Right ventricle myocardium inferior (tissue), 1 donor: ENCODE measurements at places on chromosomes 4 and X.
A peak's percentile ranks its signal among the peaks of the same experiment; 100 is the strongest.

DNA sequence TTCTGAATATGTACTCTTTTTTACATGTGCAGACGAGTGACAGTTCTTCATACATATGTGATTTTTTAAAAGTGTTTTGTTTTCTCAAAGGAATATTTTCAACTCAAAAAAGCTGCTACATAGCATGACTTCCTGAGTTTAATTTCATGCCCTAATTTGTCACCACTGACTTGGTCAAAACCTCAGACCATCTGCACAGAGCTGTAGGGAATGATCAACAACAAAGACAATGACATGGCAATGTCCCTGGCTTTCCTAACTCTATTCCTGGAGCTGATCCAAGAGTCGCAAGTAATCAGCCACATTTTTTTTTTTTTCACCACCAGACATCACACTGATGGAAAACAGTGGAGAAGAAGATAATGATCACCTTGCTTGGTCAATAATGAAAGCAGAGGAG, 97.7 kb downstream of the TMA16 start:
- no peak for DNase-seq

- peak; percentile 75 for DNase-seq
Measured at GRCh38 chr4:183014361-183015084, 84.5 kb upstream of the WWC2 start.

DNA sequence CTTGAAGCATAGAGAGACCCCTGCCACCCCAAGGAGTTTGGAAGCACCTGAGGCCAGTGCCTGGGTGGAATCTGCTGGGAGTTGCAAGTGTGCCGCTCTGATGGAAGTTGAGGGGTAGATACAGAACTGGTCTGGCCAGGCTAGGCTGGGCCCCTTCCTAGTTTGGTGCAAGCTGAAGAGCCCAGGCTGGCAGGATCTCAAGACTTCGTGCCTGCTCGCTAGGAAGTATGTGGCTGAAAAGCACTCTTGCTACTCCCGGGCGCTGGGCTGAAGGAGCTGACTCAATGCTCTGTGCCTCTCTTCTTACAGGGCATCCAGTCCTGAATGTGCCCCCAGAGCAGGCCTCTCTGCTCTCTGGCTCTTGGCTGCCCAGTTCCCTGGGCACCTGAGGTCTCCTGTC, 51.7 kb upstream of the PJA1 start:
- DNase-seq: no peak

GRCh38 chr4:164023214-164023613, 528.7 kb downstream of the TMA16 start:
- no peak for DNase-seq
